GM18507 (cell line): ENCODE measurements at places on chromosomes 4 and X.

- no peak for DNase-seq
These were observed 391 bp upstream of the PHKA1 start for GRCh38 chrX:72714478-72714916.

- no peak for DNase-seq
These were observed 417.4 kb upstream of the FAT1 start for GRCh38 chr4:187141101-187141500.

DNA sequence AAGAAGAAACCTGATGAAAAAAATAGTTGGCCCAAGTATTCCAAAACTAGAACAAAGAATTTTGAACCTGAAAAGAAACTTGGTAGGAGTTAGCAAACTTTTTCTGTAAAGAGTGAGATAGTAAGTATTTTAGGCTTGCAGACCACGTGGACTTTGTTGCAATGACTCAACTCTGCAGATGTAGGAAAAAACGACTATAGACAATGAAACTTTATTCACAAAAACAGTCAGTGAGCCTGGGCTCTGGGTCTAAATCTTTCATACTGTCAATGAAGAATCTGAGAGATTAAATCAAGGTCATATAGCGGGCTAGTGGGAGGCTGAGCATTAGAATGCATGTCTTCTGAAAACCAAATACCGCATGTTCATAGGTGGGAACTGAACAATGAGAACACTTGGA lies 23.0 kb downstream of the SH3D19 start:
- DNase-seq, result no peak

DNA sequence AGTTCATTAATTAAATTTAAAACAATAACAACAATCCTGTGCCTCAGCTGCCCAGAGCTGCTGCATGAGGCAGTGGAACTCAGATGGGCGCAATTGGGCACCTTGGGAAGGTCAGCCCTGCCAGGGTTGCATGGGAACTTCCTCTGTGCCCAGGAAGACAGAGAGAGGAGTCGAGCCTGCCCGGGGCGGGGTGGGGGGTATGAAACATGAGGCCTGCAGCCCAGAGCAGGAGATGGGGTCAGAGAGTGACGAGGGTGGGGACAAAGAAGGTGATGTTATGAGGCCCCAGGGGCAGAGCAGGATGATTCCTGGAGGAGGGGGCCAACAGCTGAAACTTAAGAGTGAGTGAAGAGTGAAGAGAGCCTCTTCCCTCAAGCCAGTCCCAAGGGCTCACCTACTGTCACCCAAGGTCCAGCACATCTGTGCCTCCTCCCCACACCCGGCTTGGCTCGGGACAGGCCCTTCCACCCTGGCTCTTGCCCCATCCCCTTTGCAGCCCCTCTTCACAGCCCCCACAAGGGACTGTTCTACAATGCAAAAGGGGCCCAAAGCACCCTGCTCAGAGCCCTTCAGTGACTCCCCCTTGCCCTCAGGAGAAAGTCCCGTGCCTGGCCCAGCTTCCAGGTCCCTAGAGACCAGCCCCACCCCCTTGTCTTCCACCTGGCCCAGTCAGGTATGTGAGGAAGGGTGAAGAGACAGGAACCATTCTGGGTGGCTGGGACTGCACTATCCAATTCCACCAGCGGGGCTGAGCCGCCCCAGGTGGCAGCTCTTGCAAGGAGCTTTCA lies 31.4 kb downstream of the HMX1 start:
- no peak for DNase-seq
